ENCODE measurements at places on chromosomes 1 and 21. TPM values are rescaled to one million over a fixed set of nuclear protein-coding genes. Genes with fewer than 3 reads are reported as not detected.

Gene CFHR3
- total RNA-seq, result not detected

Gene PLEKHA6
- total RNA-seq, result 0.61 TPM

Gene PROK1
- total RNA-seq, result not detected

Gene APH1A
- 124 TPM for total RNA-seq

Gene VHLL
- not detected for total RNA-seq

Gene CCDC27
- total RNA-seq, result not detected

Gene SLC35F3
- 1.7 TPM for total RNA-seq

Gene LCK
- 187 TPM for total RNA-seq

Gene TENT5C
- 5.8 TPM for total RNA-seq

Gene RSPH1
- total RNA-seq, result not detected

Gene PLXNA2
- 0.71 TPM for total RNA-seq

Gene ANKRD65
- total RNA-seq, result 0.15 TPM

Gene NR1I3
- total RNA-seq, result 0.46 TPM

Gene CCDC185
- not detected for total RNA-seq

Gene VSIG8
- not detected for total RNA-seq

Gene TEX38
- total RNA-seq, result not detected

Gene RAP1A
- total RNA-seq, result 182 TPM

Measured in activated T-cell treated with anti-CD3 and anti-CD28 coated beads, Interleukin-2, amount 50 U/mL, for 4 hours (primary cell).